ENCODE measurements at places on chromosomes 1 and 21. TPM values are rescaled to one million over a fixed set of nuclear protein-coding genes. Genes with fewer than 3 reads are reported as not detected.

Gene SPRR1A
- total RNA-seq, result not detected

DNA sequence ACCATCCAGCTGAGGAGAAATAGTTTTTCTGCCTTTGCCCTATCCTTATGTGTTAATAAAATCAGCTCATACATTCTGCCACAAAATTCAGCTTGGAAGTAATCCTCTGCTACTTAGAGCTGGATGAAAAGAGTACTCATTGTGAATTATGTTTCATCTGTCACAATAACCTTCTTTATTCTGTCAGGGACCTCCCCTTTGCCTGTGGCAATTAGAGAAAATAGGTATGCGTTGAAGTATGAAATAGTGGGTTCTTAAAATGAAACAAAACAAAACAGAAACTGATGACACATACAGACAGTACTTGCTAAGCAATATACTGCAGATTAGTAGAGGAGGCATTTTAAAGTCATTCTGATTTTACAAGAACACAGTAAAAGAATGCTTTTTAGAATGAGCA lies 578.5 kb downstream of the USP25 start:
- no peak for DNase-seq
- H3K36me3 ChIP-seq, result no peaks in the 10 kb centered on the region
- H3K27ac ChIP-seq, result peak overlapping the region; percentile 15
- no peaks in the 10 kb centered on the region for H3K4me1 ChIP-seq

- no peaks in the 10 kb centered on the region for H3K36me3 ChIP-seq
- no peak overlapping the region for H3K4me3 ChIP-seq
- no peak for DNase-seq
- no peaks in the 10 kb centered on the region for H3K27me3 ChIP-seq
- H3K4me1 ChIP-seq, result no peaks in the 10 kb centered on the region
- no peak overlapping the region for H3K27ac ChIP-seq
Measured at GRCh38 chr1:166121010-166121409, 45.8 kb downstream of the FAM78B start.

DNA sequence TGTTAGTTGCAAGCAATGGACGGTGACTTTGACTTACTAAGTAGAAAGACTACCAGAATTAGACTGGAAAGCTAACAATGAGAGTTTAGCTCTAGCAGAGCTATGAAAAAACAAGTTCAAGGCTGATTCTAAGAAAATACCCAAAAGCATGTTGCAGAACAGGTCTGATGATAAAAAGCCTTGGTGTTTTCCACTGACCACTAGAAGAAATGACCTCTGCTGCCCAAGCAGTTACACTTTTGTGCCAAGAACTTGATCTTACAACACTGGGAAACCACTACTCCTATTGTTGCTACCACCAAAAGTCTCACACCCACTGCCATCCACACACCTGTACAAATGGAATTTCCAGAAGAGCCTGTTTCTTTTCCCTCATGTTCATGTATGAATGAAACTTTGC lies 21.4 kb upstream of the NEK7 start:
- H3K36me3 ChIP-seq, result no peaks in the 10 kb centered on the region
- DNase-seq, result no peak
- H3K27me3 ChIP-seq, result no peaks in the 10 kb centered on the region
- H3K4me1 ChIP-seq, result no peaks in the 10 kb centered on the region
- no peak overlapping the region for H3K27ac ChIP-seq
- no peak overlapping the region for H3K4me3 ChIP-seq

Gene LCK
- total RNA-seq, result 0.40 TPM

DNA sequence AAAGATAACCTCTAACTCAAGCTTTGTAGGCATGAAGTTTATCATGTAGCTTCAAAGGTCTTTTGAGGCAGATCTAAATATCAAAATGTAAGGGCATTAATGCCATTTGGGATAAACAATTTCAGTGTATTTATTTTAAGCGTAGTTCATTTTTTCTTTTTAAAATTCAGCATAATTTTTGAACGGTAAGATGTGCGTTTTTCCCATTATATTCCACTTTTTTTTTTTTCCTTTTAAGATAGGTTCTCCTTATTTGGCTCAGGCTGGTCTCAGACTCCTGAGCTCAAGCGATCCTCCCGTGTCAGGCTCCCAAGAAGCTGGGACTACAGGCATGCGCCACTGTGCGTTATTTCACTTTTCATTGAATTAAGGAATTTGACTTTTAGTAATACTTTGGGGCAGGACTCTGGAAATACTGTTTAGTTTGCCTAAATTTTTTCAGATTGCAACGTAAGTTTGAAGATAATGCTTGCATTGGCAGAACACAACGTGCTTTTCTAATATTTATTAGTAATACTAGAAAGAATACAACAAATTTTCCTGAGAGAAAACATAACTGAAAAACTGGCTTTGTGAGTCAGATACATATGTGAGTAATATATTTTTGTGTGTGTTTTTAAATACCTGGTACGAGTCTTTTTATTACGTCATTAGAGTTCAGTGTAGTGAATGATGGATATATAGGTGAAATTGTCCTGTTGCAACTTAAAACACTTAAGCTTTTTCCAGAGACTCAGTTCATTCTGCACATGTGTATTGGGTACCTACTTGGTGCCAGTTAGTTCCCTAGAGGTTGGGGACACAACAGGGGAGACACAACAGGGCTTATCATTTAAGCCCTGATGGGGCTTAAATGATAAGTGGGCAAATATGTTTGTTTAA lies 2.2 kb downstream of the RALGPS2 start:
- no peaks in the 10 kb centered on the region for H3K36me3 ChIP-seq
- no peaks in the 10 kb centered on the region for H3K27me3 ChIP-seq
- H3K4me1 ChIP-seq, result no peaks in the 10 kb centered on the region
- H3K4me3 ChIP-seq, result peak overlapping the region; percentile 87
- no peak for DNase-seq
- H3K27ac ChIP-seq, result no peak overlapping the region

GRCh38 chr21:34611528-34611927 lies 3.4 kb downstream of the RCAN1 start:
- H3K4me1 ChIP-seq, result peaks cover 16% of the 10 kb centered on the region
- H3K4me3 ChIP-seq, result no peak overlapping the region
- H3K36me3 ChIP-seq, result no peaks in the 10 kb centered on the region
- H3K27me3 ChIP-seq, result no peaks in the 10 kb centered on the region
- no peak for DNase-seq

Gene YOD1
- 7.0 TPM for total RNA-seq

GRCh38 chr1:98216304-98216703 lies 295.5 kb upstream of the DPYD start:
- no peaks in the 10 kb centered on the region for H3K36me3 ChIP-seq
- H3K4me1 ChIP-seq, result no peaks in the 10 kb centered on the region
- no peak for DNase-seq
- H3K27ac ChIP-seq, result no peak overlapping the region

Gene PTCH2
- total RNA-seq, result 0.37 TPM

- H3K36me3 ChIP-seq, result no peaks in the 10 kb centered on the region
- no peak overlapping the region for H3K4me3 ChIP-seq
- peaks cover 2% of the 10 kb centered on the region for H3K27me3 ChIP-seq
- H3K27ac ChIP-seq, result peak overlapping the region; percentile 10
- no peak for DNase-seq
Measured at GRCh38 chr1:112513112-112513870, 4.5 kb downstream of the WNT2B start.

GRCh38 chr1:10682449-10683309 lies 113.8 kb downstream of the CASZ1 start:
- no peaks in the 10 kb centered on the region for H3K36me3 ChIP-seq
- peaks cover 97% of the 10 kb centered on the region for H3K4me1 ChIP-seq
- no peaks in the 10 kb centered on the region for H3K27me3 ChIP-seq
- H3K27ac ChIP-seq, result peak overlapping the region; percentile 88
- H3K4me3 ChIP-seq, result no peak overlapping the region

- DNase-seq, result no peak
- no peaks in the 10 kb centered on the region for H3K36me3 ChIP-seq
- H3K4me3 ChIP-seq, result no peak overlapping the region
- H3K27me3 ChIP-seq, result no peaks in the 10 kb centered on the region
- no peak overlapping the region for H3K27ac ChIP-seq
- H3K4me1 ChIP-seq, result no peaks in the 10 kb centered on the region
Measured at GRCh38 chr1:241591317-241591716, 48.9 kb downstream of the CHML start.

DNA sequence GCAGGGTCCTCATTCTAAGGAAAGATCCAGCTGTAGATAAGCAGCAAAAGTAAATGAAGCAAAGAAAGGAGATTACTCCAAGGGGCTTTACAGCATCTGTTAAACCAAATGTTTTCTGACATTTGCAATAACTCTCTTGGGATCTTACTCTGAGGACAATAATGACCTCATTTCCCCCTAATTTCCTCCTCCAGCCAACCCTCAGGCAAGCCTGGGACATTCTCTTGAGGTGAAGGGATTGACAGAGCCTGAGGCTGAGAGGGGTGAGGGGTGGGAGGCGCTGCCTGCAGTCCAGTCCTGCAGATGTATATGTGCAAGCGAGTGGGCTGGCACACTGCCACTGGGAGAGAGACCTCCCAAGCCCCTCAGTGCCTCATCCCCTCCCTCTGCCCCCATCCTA lies 40.5 kb upstream of the NEK2 start:
- H3K4me3 ChIP-seq, result no peak overlapping the region
- no peaks in the 10 kb centered on the region for H3K27me3 ChIP-seq
- no peak overlapping the region for H3K27ac ChIP-seq
- H3K4me1 ChIP-seq, result no peaks in the 10 kb centered on the region
- H3K36me3 ChIP-seq, result no peaks in the 10 kb centered on the region

DNA sequence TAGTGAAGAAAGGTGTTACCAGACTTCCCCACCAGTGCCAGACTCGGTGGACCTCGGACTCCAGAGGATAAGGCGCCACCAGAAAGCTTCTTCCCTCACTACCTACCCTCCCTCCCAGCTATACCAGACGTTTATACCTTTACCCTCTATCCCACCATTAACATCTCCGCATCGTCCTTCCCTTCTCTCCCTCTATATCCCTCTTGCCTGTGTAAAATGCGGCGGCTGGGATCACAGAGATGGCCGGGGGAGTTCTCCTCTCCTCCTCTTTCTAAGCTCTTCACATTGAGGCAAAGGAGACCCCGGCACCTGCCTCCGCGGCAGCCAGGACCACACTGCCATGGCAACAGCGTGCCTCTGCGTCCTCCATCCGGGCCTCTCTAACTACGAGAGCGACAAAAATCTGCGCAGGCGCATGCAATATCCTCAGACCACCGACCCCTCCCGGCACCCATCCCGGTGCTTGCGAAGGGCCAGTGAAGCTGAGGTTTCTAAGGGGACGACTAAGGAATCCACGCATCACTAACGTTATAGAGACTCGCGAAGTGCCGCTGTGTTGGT lies at the start of gene CCDC181:
TSS of gene CCDC181 (minus strand) at position 394 of the 561 bp plus-strand sequence. CDS start 2,547 bp downstream, outside the sequence.
- H3K36me3 ChIP-seq, result no peaks in the 10 kb centered on the region
- H3K4me3 ChIP-seq, result peak within 1 kb of the TSS; percentile 55
- H3K27me3 ChIP-seq, result no peaks in the 10 kb centered on the region
- H3K4me1 ChIP-seq, result no peaks in the 10 kb centered on the region

DNA sequence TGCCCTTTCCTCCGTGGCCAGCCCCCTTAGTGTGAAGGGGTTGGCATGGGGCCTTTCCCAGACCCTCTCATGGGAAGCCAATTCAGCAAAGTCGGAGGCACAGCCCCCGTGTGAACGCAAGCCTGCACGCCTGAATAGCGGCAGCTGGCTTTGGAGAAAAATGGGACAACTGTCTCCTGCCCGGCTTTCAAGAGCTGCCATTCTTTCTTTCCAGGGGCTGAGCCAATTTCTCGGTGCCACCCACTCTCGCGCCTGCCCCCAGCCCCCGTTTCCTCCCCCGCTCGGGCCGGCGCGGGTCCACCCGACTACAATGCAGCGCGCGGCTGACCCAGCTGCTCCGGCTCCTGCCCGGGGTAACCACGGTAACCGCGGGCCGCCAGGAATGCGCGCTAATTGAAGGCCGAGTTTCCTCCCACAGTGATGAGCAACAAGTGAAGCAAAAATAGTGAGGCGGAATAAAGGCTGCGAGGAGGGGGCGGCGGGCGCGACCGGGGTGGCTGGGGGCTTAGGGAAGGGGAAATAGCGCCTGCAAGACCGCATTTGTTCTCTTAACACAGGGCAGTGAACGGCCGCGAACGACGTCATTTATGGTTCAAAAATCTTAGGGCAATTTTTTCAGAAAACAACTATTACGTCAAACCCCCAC lies 27.8 kb downstream of the ILDR2 start:
- H3K36me3 ChIP-seq, result no peaks in the 10 kb centered on the region
- H3K27me3 ChIP-seq, result no peaks in the 10 kb centered on the region
- peak; percentile 66 for DNase-seq
- no peak overlapping the region for H3K27ac ChIP-seq
- H3K4me3 ChIP-seq, result peak overlapping the region; percentile 49

- no peak for DNase-seq
- no peaks in the 10 kb centered on the region for H3K27me3 ChIP-seq
- H3K36me3 ChIP-seq, result no peaks in the 10 kb centered on the region
- no peak overlapping the region for H3K4me3 ChIP-seq
- no peak overlapping the region for H3K27ac ChIP-seq
- H3K4me1 ChIP-seq, result peaks cover 14% of the 10 kb centered on the region
Measured at GRCh38 chr1:57329001-57329527, 94.8 kb downstream of the DAB1 start.

Gene FCRLA
- 0.20 TPM for total RNA-seq

Gene OSCP1
- total RNA-seq, result 5.6 TPM

DNA sequence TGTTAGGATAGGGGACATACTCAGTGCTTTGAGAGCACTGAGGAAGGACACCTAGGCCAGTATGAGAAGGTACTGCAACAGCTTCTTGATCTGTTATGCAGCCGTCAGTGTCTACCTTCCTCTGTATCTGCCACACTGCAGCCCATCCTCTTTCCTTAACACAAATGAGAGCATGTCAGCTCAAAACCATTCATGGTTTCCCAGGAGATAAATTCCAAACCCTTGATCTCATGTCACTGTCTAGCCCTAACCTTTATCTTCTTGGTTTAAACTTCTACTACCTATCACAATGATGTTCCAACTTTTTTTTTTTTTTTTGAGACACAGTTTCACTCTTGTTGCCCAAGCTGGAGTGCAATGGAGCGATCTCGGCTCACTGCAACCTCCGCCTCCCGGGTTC lies 1.4 kb downstream of the ZMYND12 start:
- peaks cover 23% of the 10 kb centered on the region for H3K4me1 ChIP-seq
- no peak overlapping the region for H3K27ac ChIP-seq
- H3K36me3 ChIP-seq, result peaks cover 21% of the 10 kb centered on the region
- no peaks in the 10 kb centered on the region for H3K27me3 ChIP-seq
- no peak for DNase-seq
- no peak overlapping the region for H3K4me3 ChIP-seq

DNA sequence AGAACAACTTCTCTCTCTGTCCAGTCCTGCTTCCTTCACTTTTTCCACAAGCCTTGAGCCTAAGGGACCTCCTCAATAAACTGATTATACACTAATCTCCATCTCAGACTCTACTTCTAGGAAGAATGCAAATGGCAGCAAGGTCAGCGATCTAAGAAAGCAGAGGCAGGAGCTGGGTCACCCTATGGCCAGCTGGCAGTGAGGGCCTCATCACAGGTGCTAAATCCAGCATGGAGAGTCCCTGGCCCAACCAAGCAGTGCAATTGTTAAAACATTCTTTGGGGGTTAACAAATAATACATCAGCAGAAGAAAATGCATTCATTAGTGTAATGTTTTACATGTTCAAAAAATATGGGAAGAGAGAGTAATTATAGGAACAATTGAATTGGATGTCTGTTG lies 416.0 kb downstream of the SIPA1L2 start:
- H3K27me3 ChIP-seq, result no peaks in the 10 kb centered on the region
- no peaks in the 10 kb centered on the region for H3K36me3 ChIP-seq

All from heart left ventricle (tissue), 16 donors.